Thoracic aorta (tissue), 2 donors: ENCODE measurements at places on chromosomes 2 and 18.

DNA sequence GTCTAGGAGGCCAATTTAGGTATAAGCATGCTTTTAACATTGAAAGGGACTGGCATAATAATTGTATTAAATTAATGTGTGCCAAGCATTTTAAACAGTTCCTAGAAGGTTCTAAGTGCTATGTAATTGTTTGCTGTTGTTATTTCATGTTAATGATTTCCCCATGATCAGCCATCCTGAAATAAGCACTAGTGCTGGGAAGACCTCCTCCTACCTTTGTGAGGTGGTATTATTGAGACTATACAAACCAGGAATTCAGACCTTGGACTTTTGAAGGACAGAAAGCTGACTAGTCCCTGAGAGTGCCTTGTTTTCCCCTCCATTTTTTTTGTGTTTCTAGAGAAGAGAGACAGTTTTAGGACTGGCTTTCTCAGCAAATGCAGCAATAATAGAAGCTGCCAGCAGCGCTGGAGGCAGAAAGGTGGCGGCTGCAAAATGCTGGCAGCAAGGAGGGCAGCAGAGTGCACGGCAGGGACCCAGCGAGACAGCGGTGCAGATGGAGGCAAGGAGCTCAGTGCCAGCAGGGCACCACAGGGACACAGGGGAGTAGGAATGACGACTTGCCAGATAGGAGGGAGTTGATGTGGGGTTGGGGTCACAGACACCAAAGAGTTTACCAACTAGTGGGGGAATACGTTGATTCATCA lies 25.3 kb downstream of the NABP1 start:
- DNase-seq: no peak

DNA sequence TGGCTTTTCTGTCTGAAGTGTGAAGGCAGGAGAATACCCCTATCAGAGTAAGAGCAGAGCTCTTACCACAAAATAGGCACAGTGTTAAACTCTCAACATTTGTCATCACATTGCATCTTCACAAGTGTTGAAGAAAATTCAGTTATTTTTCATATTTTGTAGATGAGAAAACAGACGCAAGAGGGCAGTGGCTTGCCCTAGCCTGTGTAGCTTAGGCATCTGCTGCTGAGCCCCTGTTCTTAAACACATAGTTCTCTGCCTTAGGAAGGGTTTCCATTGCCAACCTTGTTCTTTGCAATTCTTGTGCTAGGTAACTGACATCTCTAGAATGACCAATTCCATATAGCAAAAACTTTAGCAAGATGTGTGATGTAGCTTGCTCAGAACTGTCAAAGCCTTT lies 112.7 kb upstream of the RMDN2 start:
- no peak for DNase-seq

GRCh38 chr2:226023383-226023782 lies 623.9 kb downstream of the NYAP2 start:
- no peak for DNase-seq

GRCh38 chr2:198825534-198825933 lies 632.2 kb downstream of the SATB2 start:
- DNase-seq: no peak

DNA sequence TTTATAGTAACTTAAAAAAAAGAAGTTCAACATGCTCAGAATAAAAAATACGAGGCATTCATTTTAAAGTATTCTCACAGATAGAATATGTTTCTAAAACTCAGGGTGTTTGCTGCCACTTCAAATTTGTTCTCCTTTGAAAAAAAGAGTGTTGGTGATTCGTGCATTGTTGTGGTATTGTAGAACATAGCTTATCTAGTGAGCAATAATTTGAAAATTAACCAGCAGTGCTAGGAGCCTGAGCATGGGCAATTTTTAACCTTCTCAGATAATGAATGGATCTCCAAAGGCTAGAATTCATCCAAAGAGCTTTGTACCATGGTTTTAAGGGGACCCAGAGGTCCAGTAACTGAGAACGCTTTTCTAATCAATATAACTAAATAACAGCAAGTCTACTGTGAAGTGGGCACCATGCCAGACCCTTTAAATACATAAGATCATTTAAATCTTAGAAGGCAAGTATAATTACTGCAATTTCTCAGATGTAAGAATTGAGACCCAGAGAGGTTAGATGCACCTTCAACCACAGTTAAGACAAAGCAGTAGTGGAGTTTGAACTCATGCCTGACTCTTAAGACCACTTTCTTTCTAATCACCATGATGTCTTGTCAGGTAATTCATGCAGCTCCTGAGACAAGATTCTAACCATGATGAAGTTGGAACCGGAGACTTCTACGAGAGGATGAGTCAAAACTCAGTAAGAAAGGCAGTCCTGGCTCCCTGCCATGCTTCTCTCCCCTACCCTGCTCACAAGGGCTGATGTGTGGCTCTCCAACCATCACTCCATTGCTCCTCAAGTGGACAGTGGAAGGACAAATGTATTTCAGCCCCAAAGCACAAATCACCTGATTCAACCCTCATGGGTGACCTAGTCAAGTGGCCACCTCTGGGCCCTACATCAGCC lies 3.4 kb downstream of the CYRIA start:
- DNase-seq: no peak
